ENCODE measurements at places on chromosomes 2 and 18.

GRCh38 chr2:102753563-102754159 is 8.2 kb upstream of the TMEM182 start:
- H3K4me3 ChIP-seq = no peak overlapping the region
- H3K27me3 ChIP-seq = no peaks in the 10 kb centered on the region
- H3K36me3 ChIP-seq = no peaks in the 10 kb centered on the region
- no peak for DNase-seq

GRCh38 chr18:59268127-59268720 is 5.0 kb downstream of the RAX start:
- no peak for DNase-seq
- no peaks in the 10 kb centered on the region for H3K4me1 ChIP-seq
- H3K27me3 ChIP-seq = peaks cover 99% of the 10 kb centered on the region

- no peaks in the 10 kb centered on the region for H3K27me3 ChIP-seq
- DNase-seq = no peak
- peaks cover 13% of the 10 kb centered on the region for H3K4me1 ChIP-seq
- peaks cover 33% of the 10 kb centered on the region for H3K36me3 ChIP-seq
- H3K27ac ChIP-seq = no peak overlapping the region
Measured at GRCh38 chr2:47017541-47017940, 101.9 kb upstream of the MCFD2 start.

- no peaks in the 10 kb centered on the region for H3K36me3 ChIP-seq
- H3K27ac ChIP-seq = no peak overlapping the region
- no peak overlapping the region for H3K4me3 ChIP-seq
- DNase-seq = no peak
Measured at GRCh38 chr18:10138719-10139118, 224.9 kb downstream of the VAPA start.

DNA sequence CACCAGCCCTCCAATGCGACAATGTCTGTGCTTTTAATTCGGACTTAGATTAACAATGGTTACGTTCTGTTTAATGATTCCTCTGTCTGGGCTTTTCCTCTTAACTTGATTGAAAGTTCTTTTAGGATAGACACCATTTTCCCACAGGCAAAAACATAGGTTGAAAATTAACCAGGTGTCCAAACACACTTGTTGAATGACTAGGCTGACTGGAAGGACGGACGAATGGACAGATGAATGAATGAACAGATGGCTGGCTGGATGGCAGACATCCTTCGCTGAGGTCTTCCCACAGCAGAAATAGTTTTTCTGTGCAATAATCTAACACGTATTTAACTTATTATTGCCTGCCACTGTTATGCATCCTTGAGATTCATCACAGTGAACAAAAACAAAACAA is 298.8 kb downstream of the SRBD1 start:
- H3K4me1 ChIP-seq = no peaks in the 10 kb centered on the region
- H3K27me3 ChIP-seq = no peaks in the 10 kb centered on the region
- no peaks in the 10 kb centered on the region for H3K36me3 ChIP-seq
- no peak for DNase-seq

- peak overlapping the region; percentile 78 for H3K27ac ChIP-seq
- no peaks in the 10 kb centered on the region for H3K36me3 ChIP-seq
- no peak overlapping the region for H3K4me3 ChIP-seq
- H3K4me1 ChIP-seq = peaks cover 17% of the 10 kb centered on the region
Measured at GRCh38 chr2:19140463-19141208, 217.8 kb downstream of the OSR1 start.

All from RWPE2 (cell line).